ENCODE measurements at places on chromosomes 16 and 17.

DNA sequence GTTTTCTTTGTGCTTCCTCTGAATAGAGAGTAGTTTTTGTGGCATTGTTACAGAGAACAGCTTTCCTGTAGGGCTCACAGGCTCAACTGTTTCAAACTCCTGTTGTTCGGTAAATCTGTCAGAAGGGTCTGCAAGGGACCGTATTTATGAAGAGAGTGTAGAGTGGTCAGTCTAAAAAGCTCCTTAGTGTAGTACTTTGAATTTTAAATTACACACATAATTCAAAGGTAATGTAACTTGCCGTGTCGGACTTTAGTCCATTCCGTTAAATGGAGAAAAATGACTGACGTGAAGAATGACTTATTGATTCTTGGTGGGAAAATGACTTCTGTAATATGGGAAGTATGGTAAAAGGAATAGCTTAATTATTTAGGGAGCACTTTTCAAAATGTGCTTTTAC, 190.9 kb downstream of the WWOX start:
- no peak for DNase-seq

GRCh38 chr16:4034963-4035362, 81.3 kb downstream of the ADCY9 start:
- no peak for DNase-seq

- DNase-seq = peak; percentile 46
Measured at GRCh38 chr16:88570691-88571092, 489 bp downstream of the ZC3H18 start.

- DNase-seq = no peak
Measured at GRCh38 chr17:5561736-5562571, 22.4 kb downstream of the NLRP1 start.

- DNase-seq = no peak
Measured at GRCh38 chr16:3001316-3001715, 11.4 kb upstream of the CLDN9 start.

- DNase-seq = no peak
Measured at GRCh38 chr16:85104821-85105391, 7.4 kb downstream of the CIBAR2 start.
